ENCODE measurements at places on chromosomes 5 and 9.

- no peak for DNase-seq
Observed at GRCh38 chr5:126300293-126300692, 122.9 kb upstream of the GRAMD2B start.

- no peak for DNase-seq
Observed at GRCh38 chr9:124503713-124504529, 3.3 kb downstream of the NR5A1 start.

GRCh38 chr5:115639377-115639776, 13.5 kb upstream of the TMED7 start:
- DNase-seq = no peak

- no peak for DNase-seq
Observed at GRCh38 chr5:126896170-126896702, 119.3 kb downstream of the LMNB1 start.

GRCh38 chr9:2622461-2623287, 1.1 kb downstream of the VLDLR start:
- peak; percentile 17 for DNase-seq

- DNase-seq = no peak
Observed at GRCh38 chr9:134301387-134302129, 24.7 kb upstream of the RXRA start.

DNA sequence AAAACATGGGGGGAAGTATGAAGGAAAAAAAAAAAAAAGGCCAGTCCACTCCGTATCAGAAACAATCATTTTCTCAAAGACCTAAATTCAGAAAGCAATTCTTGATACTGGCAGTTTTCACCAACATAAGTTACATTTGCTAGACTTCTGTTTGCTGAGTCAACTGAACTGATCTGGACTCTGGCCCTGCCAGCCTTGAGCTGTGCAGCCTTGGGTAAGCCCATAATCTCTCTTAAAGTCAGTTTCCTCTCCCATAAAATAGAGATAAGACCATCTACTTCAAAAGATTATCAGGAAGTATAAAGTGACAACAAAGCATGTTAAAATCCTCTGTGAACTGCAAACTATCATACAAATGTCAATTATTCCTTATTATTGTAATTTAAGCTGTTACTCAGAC, 106.8 kb downstream of the MAPKAP1 start:
- no peak for DNase-seq

- DNase-seq = no peak
Observed at GRCh38 chr5:178487911-178488600, 102.1 kb downstream of the COL23A1 start.

DNA sequence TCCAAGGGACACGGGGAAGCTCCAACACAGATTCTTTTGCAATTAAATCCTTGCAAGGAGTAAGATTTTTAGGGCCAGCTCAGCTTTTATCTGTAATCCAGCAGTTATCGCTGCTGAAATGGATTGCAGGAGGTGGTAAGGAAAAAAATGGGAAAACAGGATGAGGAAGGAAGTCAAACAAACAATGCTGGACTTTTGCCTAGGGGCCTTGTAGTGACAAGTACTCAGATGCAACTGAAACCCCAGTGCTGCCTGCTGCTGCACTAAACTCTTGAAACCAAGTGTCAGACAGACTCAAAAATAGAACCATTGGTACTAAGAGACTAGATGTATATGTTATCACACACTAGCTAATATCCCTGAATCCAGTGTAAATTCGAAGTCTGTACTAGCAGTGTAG, 309.2 kb downstream of the CTNND2 start:
- DNase-seq = no peak

- DNase-seq = no peak
Observed at GRCh38 chr5:139634541-139634940, 13.6 kb upstream of the CXXC5 start.

DNA sequence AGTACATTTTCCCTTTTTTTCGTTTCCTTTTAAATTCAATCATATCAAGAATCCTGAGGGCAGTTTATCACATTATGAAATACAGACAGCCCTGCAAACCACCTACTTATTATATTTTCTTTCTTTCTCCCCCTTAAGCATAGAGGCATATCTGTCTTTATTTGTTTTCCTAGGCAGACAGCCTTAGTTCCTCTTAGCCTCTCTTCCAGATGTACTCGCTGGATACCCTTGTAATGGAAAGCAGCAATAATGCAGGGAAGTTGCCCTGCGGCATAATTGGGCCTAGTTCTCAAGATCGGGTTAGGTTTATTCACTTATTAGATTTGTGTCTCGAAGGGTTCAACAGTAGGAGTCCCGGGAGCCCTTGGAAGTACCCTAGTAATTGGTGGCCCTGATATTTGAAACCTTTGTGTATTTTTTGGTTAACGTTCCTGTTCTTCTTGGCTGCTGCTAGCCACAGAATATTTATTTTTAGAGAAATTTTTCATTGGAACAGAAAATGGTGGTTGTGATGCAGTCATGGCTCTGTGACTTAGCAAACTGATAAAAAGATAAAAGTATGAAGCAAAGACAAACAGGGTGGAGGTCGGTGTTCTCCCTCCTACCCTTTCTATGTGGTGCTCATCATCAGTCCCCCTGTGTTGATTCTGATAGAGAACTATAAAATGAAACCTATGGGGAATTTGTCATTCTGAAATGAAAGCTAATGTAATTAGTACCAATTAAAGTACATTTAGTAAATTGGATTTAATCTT, 6.4 kb downstream of the TLE4 start:
- DNase-seq = peak; percentile 16

- DNase-seq = no peak
Observed at GRCh38 chr9:88923653-88924288, 67.5 kb upstream of the S1PR3 start.

DNA sequence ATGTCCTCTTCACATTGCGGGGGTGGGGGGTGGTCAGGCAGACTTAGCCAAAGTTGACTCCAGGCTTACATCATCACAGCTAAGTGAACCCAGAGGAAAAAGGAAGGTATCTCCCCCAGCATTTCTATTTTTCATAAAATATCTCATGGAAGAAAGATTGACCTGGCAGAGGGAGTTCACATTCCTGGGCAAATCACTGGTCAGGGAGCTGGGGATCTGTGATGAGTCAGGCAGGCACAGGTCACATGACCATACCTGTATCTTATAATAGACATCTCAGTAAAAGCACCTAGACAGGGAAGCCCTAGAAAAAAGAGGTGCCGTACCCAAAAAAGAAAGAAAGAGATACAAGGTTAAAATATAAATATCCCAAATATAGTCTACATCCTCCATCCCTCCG, 57.3 kb upstream of the WWC1 start:
- DNase-seq = no peak

- DNase-seq = peak; percentile 62
Observed at GRCh38 chr5:173010021-173010420, 26.4 kb downstream of the ATP6V0E1 start.

GRCh38 chr5:90226433-90227099, 183.0 kb downstream of the CETN3 start:
- DNase-seq = no peak

DNA sequence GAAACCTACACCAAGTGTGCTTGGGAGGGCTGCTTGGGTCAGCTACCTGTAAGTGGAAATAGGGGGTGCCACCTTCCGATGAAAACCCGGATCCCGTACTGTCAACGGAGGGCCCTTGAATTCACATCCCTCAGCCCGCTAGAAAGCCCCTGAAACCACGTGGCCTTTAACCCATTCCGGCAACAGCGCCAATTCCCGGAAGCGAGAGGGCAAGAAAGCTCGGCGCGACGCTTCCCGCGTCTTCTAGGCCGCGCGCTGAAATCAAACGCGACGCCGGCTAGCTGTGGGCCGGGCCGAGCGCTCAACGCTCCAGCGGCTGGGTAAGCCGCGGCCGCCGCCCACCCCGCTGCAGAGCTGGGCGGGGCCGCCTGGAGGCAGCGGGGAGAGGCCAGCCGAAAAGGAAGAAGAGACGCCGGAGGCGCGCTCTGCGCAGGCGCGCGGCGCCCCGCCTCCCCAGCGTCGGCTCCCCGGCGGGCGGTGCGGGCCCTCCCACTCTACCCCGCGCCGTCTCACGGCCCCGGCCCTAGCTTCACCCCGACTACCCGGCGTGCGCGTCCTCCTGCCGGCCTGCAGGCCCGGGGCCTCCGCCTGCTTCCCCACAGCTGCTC, at the start of gene KIF2A:
KIF2A (plus strand) TSS at position 492 of the 608 bp plus-strand sequence. CDS start 267 bp downstream, outside the sequence.
- peak; percentile 88 for DNase-seq
